ENCODE measurements at places on chromosomes 12 and 14.

DNA sequence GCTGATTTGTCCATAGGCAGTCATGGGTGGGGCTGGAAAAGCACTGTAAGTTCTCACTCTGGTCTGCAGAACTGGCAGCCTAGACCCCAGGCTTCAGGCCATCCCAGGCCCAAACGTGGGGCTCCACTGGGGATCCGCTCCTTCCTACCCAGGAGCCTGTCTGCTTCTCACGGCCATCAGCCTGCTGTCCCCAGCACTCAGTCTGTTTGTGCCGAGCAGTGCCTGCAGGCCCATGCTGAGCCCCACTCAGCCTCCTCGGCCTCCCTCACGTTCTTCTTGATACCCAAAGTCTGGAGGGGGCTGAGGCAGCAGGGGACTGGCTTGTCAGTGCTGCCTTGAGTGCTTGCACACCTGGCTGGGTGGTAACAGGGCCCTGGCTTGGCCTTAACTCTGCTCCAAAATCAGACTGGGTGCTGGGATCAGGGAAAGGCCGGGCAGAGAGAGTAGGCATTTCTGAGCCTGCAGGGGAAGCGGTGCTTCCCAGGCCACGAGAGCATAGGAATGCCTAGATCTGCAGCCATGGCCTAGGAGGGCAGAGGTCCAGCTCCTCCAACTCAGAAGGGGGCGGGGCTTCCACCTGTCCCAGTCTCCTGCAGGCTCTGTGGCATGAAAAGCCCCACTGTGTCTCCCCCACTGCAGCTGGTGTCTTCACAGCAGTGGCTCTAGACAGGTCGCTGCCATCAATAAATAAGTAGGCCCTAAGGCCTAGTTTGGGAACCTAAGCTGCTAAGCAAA, 772.4 kb upstream of the FBXO33 start:
- peak; percentile 10 for DNase-seq

DNA sequence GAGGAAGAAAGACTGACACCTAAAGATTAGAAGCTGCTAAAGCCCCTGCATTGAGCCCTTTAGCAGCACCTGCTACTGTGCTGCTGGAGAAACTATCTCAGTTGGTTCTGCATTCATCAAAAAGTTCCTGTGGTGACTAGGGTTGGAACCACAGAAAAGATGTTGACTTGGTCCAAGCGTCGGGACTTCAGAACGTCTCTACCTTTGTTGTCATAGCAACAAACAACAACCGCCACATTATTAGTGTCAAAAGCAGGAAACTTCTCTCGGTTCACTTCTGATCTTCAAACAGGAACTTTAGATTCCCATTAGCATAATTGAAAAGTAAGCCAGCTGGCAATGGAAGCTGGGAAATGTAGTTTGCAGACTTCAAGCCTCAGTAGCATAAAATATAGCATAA, 368.0 kb downstream of the SEC23A start:
- DNase-seq, result no peak

- DNase-seq, result no peak
These were observed 7.0 kb downstream of the MLF2 start for GRCh38 chr12:6745741-6746525.

DNA sequence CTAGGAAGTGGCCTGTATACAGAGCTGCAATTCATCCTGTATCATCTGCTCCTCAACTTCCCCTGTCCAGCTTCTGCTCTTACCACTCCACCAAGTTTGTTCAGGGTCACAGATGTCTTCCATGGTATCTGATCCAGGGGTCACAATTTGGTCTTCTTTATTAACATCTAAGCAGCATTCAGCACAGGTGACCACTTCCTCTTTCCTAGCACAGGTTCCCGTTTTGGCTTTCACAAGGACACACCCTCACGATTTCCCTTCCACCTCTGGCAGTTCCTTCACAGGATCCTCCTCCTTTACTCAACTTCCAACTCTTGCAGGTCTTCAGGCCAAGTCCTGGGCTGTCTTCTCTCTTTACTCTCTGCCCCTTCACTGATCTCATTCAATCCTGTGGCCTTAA, 93.6 kb downstream of the TTC7B start:
- DNase-seq, result no peak

Measured in Caco-2 (cell line).